Stimulated activated CD4-positive, alpha-beta T cell treated with anti-CD3 and anti-CD28 coated beads, Interleukin-1b, Interleukin-23, amount 100 ng/mL, for 1 hour (primary cell): ENCODE measurements at places on chromosomes 4 and X.

GRCh38 chr4:25563071-25563564 lies 92.5 kb upstream of the SLC34A2 start:
- DNase-seq: no peak

DNA sequence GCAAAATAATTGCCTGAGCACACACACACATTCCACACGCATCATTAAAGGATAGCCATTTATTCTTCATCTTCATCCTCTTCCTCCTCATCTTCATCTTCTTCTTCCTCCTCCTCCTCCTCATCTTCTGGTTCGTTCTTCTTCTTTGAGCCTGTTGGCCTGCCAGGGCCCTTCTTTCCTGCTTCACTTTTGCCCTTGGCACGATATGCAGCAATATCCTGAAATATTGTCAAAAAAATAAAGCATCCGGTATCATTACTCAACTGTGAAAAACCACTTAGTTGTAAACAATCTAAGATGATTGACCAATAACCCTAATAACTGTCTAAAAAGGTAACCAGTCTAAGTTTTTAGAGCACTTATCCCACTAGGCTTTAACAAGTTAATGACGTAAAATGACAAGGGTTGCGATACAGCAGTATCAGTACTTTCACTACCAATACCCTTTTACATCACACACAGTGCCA lies 2.1 kb downstream of the HMGB2 start:
- DNase-seq: no peak

GRCh38 chr4:147801820-147802219 lies 69.9 kb downstream of the ARHGAP10 start:
- no peak for DNase-seq

- DNase-seq: no peak
Measured at GRCh38 chr4:590313-590841, 14.3 kb upstream of the TMEM271 start.

DNA sequence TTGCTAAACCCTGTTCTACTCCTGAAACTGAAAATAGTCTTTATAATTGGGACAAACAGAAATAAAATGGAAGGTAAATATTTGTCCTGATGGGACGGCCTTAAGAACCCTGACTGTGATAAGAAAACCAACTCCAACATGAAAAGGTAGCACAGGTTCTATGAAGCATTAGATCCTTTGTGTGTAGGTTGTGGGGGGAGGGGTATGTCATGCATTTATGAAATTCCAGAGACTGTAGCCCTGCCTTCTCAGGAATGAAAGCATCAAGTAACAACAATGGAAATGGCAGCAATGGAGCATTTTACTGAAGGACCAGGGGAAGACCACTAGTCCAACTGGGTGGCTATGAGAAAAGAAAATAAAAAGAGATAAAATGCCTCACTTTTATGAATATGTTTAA lies 23.9 kb downstream of the CXXC4 start:
- DNase-seq: no peak

DNA sequence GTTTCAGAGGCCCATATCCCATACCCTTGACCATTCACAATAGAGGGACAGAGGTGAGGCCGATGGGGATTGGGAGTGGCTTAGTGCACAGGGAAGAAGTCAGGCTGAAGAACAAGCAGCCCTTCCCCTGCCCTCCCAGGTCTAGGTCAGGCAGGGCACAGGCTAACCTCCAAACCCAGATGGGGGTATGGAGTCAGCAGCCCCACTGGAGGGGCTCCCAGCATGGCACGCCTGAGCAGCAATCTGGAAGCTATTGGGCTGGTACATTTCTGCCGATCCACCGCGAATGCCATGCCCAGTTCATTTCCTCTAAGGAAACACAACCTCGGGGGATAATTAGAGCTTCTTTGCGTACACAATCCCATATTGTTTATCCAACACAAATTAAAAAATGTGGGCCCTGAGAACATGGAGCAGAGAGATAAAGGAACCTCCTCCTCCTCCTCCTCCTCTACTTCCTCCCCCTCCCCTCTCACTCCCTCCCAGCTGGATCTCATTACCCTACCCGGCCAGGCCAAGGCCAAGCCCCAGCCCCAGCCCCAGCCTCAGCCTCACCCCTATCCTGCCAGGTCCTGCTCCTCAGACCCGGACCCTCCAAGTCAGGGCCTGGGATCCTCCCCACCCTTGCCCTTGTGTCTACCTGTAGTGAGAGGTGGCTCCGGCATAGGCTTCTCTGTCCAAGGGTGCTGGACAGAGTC lies 83.0 kb downstream of the PJA1 start:
- DNase-seq: no peak

DNA sequence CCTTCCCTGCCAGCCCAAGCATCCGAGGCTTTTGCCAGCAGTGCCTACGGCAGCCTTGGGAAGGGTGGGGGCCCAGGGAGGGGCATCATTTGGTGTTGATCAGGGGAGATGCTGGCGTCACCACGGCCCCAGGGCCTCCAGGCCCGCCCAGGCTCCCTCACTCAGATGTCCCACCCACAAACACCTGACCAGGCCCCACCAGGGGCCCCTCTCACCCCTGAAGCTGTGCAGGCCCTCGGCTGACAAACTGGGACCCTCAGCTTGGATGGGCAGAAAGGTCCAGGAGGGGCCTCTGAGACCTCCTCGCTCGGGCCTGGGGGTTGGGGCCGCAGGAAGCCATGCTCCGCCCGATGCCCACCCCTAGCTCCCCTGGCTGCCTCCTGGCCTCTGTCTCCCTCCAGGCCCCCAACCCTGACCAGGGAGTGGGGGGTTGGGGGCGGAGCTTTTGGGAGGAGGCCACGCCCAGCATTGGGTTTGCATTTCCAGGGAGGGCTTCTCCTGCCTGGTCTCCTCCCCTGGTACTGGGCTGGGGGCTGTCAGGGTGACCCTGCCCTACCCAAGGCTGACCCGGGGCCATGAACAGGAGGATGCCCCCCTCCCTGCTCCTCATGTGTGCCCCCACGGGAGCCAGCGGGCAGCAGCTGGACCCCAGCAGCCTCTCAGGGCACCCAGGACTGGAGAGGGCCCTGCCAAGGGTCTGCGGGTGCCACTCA lies 33.4 kb upstream of the SPON2 start:
- DNase-seq: no peak

DNA sequence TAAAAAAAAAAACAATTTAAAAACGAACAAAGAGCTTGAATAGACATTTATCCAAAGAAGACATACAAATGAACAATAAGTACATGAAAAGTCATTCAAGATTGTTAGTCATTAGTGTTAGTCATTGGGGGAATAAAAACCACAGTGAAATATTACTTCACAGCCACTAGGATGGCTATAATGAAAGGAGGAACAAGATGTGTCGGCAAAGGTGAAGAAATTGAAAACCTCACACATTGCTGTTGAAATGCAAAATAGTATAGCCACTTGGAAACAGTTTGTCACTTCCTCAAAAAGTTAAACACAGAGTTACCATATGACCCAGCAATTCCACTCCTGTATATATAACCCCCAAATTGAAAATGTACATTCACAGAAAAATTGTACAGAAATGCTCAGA lies 45.2 kb upstream of the SLC39A8 start:
- DNase-seq: no peak

DNA sequence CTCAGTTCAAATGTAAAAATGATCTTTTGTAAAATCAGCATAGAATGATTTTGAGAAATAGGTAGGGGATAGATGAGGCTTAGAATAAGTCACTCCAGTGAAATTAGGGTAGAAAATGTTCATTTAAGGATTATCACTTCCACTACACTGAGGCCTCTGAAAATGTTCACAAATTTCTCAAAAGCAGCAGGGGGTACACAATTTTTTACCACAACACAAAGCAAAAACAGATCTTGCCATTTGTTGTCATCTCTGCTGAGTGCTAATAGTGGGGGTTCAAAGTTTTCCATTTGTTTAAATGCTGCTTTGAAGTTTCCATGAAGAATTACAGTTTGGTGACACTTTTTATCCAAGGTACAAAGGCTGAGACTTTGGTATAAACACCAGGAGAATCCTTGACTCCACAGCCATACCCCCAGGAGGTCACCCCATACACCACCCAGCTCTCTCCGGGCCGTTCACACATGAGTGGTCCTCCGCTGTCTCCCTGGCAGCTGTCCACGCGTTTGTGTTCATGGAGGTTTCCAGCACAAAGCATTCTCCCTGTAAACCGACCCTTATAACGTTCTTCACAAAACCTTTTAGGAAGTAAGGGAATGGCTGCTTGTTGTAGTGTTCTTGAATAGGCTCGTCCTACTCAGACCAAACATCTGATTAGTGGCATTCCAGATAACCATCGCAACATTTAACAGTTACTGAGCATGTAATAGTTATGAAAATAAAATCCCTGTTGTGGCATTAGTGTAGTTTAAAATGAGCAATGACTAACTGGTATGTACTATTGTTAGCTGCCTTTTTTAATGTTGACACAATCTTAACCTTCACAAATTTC lies 71.0 kb downstream of the PRSS12 start:
- no peak for DNase-seq

DNA sequence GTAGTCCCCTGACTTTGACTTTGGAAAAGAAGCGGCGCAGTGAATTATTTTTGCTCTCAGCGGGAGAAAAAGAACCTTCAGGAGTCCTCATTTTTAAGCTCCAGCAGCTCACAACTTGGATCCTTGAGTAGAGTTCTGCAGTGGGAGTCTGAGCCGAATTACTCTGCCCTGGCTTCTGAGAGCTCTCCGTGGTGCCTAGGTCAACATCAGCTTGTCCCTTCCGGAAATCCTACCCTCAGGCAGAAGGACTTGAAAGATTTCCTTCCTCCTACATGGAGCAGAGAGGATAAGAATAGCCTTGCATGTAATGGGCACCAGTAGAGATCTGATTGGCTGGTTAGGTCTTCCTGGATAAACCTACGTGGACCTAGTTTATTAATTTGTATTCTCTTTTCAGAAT lies 549.7 kb upstream of the TENM3 start:
- DNase-seq: no peak

- no peak for DNase-seq
Measured at GRCh38 chr4:80382090-80382832, 46.7 kb downstream of the CFAP299 start.

GRCh38 chrX:96424007-96424406 lies 260.6 kb upstream of the DIAPH2 start:
- DNase-seq: no peak

DNA sequence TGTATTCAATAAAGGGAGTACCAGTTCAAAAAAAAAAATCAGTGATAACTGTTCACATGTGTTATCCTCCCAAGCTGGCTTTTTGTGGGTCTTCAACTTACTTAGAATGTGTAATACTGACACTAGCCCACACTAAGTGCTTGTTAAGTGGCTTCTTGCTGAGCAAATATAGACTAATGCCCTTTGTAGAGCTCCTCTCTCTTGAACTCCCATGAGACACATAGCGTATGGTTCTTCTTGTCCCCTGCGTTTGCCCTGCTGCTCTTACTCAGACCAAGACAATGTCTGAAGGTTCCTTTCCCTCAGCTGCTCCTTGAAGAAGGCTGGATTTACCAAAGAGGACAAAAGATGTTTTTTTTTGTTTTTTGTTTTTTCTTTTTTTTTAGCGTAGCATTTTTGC lies 110.9 kb downstream of the FRAS1 start:
- DNase-seq: no peak

DNA sequence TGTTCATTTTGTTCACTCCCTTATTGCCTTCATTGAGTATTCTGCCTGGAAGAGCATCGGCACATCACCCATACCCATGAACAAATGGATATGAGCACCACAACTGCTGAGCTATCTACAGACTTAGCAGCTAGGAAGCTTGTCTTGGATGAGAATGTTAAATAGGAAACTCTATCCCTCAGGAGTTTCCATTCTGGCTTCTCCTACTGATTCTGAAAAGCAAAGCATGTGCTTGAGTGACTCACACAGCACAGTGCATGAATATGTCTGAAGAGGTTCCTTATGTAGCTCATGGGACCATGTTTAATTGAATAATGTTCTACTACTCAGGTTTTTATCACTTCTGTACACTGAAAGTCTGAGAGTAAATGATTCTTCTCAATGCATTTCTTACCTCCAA lies 57.3 kb upstream of the MXRA5 start:
- DNase-seq: no peak
